D341Med (cell line): ENCODE measurements at places on chromosomes 4 and X.

DNA sequence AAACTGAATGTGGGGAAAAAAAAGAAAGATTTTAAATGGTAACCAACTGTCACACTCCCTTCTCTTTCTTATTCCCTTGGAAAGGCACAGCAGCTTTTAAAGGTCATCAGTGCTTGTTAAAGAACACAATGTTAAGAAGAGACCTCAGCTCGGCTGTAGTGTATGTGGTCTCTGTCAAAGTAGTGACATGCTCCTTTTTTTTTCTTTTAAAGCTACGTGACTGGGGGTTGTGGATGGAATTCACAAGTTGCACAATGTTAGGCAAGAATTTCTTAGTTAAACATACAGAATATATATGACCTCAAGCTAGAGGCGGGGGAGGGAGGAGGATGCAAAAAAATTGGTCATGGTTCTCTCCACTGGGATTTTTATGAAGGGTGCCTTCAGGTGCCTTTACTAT is 45.6 kb downstream of the OCRL start:
- DNase-seq, result no peak

DNA sequence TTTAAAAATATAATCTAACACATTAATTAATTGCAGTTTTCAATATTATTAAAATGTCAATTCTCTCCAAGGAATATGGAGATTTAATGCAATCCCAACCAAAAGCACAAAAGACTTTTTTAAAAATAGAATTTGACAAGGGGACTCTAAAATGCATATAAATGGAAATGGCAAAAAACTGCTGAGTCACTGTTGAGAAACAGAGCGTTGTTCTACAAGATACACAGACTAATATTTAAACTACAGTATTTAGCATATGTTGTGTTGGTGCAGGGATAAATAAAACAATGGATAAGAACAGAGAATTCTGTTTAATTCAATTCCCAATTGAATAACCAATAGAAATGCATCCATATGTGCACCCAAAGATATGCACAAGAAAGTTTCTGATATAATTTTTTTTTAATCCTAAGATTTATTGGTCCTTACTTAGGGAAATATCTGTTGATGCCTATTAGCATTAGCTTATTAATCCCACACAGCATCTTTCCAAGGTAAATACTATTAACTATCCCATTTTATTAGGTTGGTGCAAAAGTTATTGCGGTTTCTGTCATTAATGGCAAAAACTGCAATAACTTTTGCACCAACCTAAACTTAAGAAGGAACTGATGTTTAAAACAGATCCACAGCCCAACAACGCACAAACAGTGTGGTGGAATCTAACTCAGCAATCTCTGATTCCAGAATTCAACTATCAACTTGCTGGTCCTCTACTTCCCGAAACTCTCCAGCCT is 86.8 kb upstream of the VEGFC start:
- DNase-seq, result no peak

- DNase-seq, result no peak
Measured at GRCh38 chr4:174575436-174575835, 53.1 kb upstream of the HPGD start.

DNA sequence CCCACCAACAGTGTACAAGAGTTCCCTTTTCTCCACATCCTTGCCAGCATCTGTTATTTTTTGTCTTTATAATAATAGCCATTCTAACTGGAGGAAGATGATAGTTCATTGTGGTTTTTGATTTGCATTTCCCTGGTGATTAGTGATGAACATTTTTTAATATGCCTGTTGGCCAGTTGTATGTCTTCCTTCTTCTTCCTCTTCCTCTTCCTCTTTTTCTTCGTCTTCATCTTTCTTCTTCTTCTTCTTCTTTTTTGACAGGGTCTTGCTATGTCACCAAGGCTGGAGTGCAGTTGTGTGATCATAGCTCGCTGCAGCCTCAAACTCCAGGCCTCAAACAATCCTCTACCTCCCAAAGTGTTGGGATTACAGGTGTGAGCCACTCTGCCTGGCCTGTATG is 87.4 kb downstream of the CCDC160 start:
- DNase-seq, result no peak

GRCh38 chr4:151717909-151718628 is 42.7 kb downstream of the GATB start:
- no peak for DNase-seq

GRCh38 chrX:151711154-151711553 is 4.7 kb upstream of the FATE1 start:
- no peak for DNase-seq

GRCh38 chrX:48465336-48465933 is 4.6 kb downstream of the SLC38A5 start:
- no peak for DNase-seq

- DNase-seq, result no peak
Measured at GRCh38 chr4:87804871-87805270, 5.5 kb downstream of the IBSP start.

- DNase-seq, result peak; percentile 56
Measured at GRCh38 chrX:136767104-136767941, 13.4 kb downstream of the ARHGEF6 start.

DNA sequence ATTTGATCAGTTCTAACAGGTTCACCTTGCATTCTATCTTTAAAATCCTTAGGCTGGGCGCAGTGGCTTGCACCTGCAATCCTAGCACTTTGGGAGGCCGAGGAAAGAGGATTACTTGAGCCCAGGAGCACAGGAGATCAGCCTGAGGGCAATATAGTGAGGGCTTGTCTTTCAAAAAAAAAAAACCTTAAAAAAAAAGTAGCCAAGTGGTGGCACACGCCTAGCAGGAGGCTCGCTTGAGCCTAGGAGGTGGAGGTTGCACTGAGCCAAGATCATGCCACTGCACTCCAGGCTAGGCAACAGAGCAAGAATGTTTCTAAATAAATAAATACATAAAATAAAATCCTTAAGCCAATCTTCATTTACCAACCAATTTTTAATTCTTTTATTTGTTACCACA is 75.6 kb downstream of the PRSS12 start:
- DNase-seq, result no peak

DNA sequence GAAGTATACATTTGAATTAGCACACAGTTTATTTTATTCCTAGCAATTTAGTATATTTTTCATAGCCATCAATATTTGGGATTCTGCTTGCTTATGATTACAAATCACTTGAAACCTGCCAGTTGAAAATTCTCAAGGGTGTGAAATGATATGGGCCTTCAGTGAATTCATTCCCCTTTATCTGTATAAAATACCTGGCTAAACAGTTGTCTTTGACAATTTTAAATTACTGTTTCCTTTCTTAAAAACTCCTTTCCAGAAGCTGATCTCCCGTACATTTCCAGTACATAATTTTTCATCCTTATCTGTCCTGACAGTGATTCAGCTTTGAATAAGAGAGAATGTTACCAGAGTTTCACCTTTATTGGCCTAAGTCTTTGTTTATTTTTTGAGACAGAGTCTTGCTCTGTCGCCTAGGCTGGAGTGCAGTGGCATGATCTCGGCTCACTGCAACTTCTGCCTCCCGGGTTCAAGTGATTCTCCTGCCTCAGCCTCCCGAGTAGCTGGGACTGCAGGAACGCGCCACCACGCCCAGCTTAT is 13.9 kb downstream of the ATP7A start:
- no peak for DNase-seq

DNA sequence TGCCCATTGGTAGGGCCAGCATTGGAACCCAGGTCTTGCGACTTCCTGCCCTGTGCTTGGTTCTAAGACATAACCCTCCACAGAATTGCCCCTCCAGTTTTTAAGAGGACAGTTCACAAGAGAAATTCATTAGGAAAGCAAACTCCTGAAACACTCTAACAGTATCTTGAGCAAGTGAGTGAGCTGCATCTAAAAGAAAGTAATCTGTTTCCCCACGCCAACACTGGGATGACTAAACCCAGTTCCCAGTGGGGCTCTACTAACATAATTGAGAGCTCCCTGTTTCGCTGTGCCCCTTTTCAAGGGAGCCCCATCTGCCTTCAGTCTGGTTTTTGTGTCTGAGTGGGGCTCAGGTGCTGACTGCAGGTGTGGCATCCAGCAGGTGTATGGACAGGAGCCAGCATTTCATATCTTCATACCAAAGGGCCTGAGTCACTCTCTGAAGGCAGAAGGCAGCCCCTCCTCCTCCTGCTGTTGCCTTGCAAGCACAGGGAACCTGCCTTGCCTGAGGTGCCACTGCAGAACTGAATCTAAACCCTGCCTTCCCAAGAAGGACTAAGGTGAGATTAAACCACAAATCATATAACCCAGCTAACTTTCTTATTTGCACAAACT is 8.0 kb downstream of the AMOT start:
- no peak for DNase-seq
